Right ventricle myocardium inferior (tissue), 1 donor: ENCODE measurements at places on chromosomes 5 and 9.

- DNase-seq, result no peak
Observed at GRCh38 chr5:7671381-7671993, 179.4 kb downstream of the CFAP90 start.

DNA sequence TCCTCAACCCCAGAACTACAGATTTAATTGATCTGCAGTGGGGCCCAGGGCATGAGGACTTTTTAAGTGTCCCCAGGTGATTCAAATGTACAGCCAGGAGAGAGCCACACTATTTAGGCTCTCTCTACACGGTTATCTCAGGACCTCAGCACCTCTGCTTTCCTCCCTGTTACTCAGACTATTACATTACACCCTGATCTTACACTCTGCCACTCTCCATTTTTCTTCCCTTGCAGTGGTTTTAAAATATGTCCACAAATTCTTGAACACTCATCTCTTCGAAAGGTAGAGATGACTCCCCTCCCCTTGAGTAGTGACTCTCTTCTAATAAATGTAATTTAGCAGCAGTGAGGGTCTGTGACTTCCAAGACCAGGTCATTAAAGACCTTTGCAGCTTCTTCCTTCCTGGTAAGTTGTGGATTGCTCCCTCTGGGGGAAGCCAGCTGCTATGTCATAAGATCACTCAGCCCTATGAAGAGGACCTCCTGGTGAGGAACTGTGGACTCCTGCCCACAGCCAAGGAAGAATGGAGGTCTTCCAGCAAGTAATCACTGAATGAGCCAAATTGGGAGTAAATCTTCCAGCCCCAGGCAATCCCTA lies 87.5 kb upstream of the SSBP2 start:
- no peak for DNase-seq

DNA sequence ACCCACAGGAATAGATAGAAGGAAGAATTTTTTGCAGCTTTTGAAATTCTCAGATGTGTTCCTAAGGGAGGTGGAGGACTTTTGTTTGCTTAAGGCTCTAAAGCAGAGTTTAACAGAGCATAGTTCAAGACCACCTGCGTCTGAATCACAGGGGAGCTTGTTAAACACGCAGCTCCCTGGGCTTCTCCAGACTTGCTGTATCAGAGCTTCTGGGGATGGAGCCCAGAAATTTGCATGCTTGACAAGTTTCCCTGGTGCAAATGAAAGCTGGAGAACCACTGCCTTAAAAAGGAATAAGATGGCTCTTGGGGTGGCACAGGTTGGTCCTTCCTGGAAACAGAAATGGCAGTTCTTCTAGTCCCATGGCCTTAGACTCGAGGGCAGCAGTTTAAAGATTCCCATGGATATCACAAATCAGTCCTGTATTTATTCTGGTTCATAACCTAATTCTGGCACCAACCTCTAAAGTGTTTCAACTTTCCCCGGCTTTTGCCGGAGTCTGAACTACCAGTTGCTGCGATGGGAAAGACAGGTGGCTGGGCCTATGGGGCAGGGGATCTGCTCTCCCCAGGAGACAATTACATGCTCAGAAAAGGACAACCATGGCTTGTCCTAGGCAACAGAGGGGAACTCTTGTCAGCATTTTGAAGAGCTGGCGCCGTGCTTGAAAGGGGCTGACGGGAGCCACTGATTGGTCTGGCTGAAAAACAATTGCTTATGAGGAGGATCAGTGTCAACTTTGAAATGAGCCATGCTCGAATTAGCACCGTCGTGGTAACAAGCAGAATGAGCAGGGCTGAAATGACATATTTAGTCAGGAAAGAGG lies 599.6 kb downstream of the CCDC171 start:
- no peak for DNase-seq

GRCh38 chr9:132638240-132638639 lies 31.5 kb downstream of the DDX31 start:
- DNase-seq, result no peak

GRCh38 chr5:178454303-178454702 lies 135.9 kb downstream of the COL23A1 start:
- no peak for DNase-seq

DNA sequence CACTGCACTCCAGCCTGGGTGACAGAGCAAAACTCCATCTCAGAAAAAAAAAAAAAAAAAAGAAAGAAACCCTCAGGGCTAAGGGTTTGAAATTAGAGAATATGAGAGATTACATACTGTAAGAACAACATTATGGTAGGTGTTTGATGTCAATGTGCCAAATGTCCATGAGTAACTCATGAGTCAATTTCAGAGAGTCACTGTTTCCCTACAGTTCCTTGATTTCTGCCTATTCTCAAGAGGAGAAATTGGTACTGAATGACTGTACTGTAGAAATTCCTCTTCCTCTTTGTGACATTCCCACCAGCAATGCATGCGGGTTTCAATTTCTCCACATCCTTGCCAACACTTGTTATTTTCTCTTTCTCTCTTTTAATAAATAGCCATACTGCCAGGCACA lies 35.2 kb downstream of the MARVELD2 start:
- DNase-seq, result no peak

DNA sequence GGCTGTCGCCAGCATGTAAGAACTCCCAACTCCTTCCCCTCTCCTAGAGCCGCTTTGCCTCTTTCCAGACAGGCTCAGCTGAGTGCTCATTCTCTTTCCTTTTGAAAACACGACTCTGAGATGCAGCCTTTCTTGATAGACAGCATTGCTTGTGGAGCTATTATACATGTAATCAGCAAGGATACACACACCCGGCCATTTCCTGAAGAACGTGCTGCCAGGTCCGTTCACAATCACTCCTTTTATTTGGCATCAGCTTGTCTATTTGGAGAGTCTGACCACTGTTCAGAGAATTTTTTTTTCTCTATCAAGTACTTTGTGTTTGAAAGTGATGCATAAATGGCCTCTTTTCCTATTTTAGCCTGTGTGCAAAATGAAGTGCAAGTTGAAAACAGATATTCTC lies 328.7 kb downstream of the MARCHF11 start:
- no peak for DNase-seq
